ENCODE measurements at places on chromosomes 5 and 9.

GRCh38 chr9:100856238-100856637 lies 172.3 kb upstream of the PLPPR1 start:
- DNase-seq, result no peak

- DNase-seq, result no peak
Measured at GRCh38 chr9:131125038-131125287, 423 bp upstream of the NUP214 start.

DNA sequence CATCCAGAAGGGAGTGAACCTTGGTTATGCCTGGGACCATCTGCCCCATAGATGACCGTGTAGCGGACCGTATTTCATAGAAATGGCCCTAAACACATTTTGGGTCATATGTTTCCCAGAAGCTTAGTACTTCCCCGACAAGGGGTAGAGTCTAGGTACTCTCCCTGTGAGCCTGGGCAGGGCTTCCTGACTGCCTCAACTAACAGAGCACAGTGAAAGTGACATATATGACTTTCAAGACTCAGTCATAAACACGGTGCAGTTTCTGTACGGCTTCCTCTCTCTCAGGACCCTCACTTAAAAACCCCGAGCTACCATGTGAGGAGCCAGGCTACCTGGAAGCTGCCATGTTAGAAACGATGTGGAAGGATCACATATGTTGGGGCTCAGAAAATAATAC lies 20.9 kb downstream of the C9orf57 start:
- no peak for DNase-seq

GRCh38 chr9:76539180-76539579 lies 80.2 kb downstream of the GCNT1 start:
- DNase-seq, result no peak

- DNase-seq, result no peak
Measured at GRCh38 chr5:34865091-34865490, 26.1 kb downstream of the TTC23L start.

GRCh38 chr5:172452398-172453205 lies 1.7 kb downstream of the SH3PXD2B start:
- DNase-seq, result no peak

DNA sequence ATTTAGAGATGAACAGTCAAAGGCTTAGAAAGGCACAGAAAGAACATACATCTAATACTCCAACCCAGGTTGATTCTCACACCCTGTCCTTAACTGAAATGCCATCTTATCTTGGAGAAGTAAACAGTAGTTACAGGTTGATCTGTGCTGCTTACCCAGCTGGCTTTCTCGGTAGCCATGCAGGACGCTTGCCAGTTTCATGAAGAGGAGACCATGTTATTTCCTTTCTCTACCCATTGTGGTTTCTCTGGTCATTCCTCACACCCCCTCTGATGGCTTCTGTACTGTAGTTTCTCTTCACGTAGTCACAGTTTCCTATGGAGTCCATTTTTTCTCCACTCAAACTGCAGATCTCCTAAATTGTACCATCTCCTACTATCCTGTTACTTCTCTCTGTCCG lies 206.0 kb downstream of the SGCD start:
- no peak for DNase-seq
